ENCODE measurements at places on chromosomes 6 and 20.

DNA sequence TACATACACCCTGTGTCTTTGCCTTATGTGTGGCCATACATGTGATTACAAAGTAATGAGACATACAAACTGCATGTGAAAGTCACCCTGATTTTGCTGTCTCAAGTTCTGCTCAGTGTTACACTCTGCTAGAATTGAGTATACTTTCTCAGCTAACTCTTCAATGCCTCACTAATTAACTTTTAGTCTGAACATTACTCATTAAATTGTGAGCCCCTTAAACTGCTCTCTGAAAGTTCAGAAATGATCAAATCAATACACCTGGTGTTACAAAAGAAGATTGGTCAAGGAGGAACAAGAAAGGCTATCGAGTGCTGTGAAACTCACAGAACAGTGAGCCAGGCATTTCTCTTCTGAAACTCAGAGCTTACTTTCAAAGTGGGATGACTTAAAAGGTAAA, 71.3 kb downstream of the MKKS start:
- DNase-seq = no peak

DNA sequence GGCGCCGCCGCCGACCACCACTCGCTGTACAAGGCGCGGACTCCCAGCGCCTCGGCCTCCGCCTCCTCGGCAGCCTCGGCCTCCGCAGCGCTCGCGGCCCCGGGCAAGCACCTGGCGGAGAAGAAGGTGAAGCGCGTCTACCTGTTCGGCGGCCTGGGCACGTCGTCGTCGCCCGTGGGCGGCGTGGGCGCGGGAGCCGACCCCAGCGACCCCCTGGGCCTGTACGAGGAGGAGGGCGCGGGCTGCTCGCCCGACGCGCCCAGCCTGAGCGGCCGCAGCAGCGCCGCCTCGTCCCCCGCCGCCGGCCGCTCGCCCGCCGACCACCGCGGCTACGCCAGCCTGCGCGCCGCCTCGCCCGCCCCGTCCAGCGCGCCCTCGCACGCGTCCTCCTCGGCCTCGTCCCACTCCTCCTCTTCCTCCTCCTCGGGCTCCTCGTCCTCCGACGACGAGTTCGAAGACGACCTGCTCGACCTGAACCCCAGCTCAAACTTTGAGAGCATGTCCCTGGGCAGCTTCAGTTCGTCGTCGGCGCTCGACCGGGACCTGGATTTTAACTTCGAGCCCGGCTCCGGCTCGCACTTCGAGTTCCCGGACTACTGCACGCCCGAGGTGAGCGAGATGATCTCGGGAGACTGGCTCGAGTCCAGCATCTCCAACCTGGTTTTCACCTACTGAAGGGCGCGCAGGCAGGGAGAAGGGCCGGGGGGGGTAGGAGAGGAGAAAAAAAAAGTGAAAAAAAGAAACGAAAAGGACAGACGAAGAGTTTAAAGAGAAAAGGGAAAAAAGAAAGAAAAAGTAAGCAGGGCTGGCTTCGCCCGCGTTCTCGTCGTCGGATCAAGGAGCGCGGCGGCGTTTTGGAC, 2.0 kb downstream of the SOX4 start:
- DNase-seq = no peak

- no peak for DNase-seq
Measured at GRCh38 chr6:131400779-131401496, 172.1 kb upstream of the ARG1 start.

DNA sequence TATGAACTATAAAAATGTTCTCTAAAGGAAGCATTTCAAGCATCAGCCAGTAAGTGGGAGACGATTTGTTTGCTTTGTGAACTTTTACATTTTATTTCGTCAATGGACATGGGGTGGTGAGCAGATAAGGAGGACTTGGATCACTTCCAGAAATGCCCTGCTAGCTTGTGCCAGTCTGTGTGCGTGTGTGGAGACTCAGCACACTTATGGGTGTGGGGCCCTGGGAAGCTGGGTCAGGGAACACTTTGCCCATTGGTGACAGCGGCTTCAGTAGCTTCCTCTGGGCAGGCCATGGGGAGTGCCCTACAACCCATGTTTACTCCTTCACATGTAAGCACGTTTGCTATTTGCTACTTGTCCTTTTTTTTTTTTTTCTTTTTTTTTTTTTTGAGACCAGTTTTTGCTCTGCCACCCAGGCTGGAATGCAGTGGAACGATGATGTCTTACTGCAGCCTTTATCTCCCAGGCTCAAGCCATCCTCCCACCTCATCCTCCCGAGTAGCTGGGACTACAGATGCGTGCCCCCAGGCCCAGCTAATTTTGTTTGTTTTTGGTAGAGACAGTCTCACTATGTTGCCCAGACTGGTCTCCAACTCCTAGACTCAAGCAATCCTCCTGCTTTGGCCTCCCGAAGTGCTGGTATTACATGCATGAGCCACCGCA, 24.2 kb downstream of the PRDM1 start:
- DNase-seq = no peak

DNA sequence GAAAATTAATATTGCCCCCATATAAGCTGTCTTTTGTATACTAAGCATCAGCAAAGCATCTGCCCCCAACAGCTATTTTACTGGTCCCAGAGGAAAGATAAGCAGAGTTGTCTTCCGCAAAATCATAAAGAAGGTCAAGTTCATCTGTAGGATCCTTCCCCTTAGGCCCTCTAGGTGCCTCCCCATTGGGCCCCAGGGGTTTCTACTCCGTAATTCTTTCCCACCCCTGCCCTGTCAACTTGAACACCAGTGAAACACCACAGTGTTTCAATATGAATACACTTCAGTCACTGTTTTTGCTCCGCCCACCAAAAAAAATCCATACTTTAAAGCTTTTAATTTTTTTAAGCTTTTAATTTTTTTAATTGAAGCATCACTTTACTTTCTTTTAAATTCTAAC, 159.2 kb downstream of the ATXN1 start:
- no peak for DNase-seq

GRCh38 chr6:137927777-137928218, 60.7 kb downstream of the TNFAIP3 start:
- peak; percentile 20 for DNase-seq

DNA sequence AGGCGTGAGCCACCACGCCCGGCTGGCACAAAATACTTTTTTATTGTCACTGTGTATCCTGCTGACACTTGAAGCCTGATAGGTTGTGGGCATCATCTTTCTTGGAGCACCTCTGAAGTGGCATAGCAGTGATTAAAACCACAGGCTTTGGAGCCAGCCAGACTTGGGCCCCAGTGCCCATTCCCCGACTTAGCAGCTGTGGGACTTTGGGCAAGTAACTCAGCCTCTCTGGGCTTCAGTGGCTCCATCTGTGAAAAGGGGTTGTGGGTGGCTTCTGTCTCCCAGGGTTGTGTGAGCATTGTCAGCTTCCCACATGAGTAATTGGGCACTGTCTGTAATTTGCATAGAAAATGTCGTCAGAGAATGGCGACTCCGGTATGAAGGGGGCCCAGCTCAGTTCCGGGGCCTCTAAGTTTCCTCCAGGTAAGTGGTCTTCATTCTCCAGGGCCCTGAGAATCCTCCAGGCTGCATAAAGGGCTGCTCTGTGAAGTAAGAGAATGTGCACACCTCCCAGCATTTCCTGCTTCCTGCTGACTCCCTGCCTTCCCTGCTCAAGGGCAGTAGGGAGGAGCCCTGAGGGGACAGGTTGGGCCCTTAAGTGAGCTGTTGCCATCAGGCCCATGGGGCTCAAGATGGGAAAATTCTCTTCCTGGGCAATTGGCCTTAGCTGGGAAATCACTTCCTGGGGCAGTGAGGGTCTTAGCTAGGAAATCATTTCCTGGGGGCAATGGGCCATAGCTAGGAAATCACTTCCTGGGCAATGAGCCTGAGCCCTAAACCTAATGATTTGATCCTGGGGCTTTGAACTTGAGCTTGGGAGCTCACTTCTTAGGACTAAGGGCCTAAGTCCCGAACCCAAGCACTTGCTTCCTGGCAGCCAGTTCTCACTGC, 27.2 kb downstream of the ARHGAP40 start:
- DNase-seq = no peak

DNA sequence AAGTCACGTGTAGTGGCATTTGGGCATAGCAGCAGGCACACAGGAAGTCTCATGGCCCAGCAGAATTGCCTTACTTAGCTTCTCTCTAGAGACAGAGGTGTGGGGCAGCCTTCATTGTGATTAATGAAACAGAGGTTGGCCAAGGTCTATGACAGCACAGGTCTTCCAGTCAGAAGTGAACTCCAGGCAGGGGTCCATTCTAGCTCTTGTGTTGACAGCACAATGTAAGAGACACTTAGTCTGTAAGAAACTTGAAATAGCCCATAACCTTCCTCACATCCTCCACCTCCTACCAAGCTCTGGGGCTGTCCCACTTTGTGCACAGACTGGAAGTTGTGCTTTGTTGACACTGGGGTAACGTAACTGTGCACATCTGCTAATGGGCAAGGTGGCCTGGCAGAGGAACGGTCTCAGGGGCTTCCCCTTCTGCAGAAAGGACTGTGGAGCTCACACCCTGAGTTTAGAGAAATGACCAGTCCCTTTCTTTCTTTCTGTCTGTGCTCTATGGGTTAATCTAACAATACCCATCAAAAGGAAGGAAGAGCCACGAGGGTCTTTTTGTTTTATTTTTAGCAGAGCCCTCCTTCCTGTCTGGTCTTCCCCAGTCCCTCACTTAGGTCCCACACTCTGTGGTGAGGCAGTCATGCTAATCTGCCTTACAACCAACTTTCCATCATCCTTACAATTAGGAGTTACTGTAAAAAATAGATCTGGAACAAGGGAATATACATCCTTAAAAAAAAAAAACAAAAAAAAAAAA, 35.6 kb upstream of the TAGAP start:
- no peak for DNase-seq

- DNase-seq = no peak
Measured at GRCh38 chr6:56003616-56004015, 128.2 kb upstream of the BMP5 start.

DNA sequence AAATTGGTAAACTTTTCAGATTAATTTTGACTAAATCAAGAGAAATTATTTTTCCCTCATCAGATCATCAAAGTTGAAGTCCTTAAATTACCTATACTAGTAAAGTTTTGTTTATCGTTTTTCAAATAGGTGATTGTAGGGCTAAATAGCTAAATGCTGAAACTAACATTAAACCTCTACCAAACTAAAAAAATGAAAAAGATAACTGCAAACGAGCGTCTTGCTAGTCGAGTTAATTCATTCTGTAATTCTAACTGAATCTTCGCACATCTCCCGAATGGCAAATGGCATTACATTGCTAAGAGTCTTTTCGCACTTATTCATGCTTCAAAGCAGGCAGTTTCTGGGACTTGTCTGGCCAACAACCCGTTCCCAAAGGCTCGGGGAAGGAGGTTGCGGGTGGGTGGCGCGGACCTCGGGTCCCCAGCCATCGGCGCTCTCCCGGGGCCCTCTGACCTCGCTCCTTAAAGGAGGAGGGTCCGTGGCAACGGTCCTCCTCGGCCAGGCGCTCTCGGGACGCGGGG, 43.8 kb downstream of the POPDC3 start:
- DNase-seq = peak; percentile 22

- no peak for DNase-seq
Measured at GRCh38 chr6:128057541-128057940, 156.7 kb upstream of the THEMIS start.

DNA sequence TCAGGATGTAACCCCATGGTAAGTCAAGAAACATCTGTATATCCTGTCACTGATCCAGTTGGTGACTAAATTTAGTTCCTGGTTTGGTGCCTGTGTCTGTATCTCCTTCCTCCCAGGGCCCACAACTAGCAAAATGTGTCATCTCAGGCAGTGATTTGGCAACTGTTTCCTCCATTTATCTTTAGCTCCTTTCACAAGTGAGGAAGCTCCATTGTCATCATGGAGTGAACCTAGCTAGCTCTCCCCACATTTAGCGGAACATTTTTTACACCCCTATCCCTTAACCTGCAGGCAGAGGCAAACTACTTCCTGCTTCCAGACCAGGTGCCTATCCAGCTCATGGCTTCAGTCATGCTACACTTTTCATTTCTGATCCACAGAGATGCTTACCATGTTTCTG, 99.5 kb downstream of the IPCEF1 start:
- no peak for DNase-seq

DNA sequence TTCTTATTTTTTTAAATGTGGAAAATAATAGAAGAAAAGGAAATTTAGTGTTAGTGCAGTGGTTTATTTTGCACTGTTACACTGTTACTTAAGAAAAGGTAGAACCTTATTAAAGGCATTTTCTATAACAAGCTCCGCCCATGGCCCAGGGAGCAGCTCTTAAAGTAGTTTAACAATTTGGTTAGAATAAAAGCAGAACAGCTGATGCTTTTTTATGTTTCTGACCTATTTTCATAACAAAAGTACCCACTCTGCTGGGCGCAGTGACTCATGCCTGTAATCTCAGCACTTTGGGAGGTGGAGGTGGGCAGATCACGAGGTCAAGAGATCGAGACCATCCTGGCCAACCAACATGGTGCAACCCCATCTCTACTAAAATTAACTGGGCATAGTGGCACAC, 32.6 kb downstream of the DSTN start:
- DNase-seq = no peak

- no peak for DNase-seq
Measured at GRCh38 chr6:53264337-53264736, 84.4 kb downstream of the ELOVL5 start.

- DNase-seq = peak; percentile 11
Measured at GRCh38 chr20:31788578-31788977, 30.6 kb upstream of the MYLK2 start.

DNA sequence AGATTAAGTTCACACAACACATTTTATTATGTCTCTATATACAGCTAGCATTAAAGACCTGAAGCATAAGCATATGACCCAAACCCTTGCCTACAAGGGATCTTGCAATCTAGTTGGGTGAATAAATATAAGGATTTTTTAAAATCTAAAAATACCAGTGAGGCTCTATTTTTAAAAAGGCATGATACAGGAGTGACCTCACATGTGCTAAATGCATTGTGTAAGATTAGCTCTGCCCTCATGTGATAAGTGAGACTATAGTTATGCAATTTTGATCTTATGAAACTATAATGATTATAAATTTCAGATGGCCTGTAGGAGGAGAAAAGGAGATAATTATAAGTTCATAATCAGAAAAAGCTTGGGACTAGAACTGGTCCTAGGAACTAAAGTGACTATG, 451.0 kb upstream of the MAN1A1 start:
- DNase-seq = no peak

- peak; percentile 32 for DNase-seq
Measured at GRCh38 chr6:33008944-33009861, at the start of gene HLA-DOA. Gene HLA-DOA (minus strand): TSS chr6:33009591.

- peak; percentile 37 for DNase-seq
Measured at GRCh38 chr6:24524805-24525204, 30.0 kb downstream of the ALDH5A1 start.

DNA sequence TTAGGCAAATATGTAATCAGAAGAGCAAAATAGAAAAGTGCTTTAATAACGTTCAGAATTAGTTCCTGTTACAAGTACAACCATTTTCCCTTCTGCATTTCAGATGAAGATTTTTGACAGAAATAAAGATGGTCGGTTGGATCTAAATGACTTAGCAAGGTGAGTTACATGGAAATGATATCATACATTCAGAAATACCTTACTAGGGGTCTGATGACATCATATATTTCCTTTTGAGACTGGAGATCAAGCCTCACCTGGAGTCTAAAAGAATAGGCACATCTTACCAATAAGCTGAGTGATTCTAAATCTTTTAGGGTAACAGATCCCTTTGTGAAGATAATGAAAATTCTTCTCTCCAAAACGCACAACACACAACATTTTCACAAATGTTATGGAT, 29.8 kb downstream of the SCGN start:
- no peak for DNase-seq

- no peak for DNase-seq
Measured at GRCh38 chr20:13934992-13935894, 55.2 kb downstream of the SEL1L2 start.

- DNase-seq = no peak
Measured at GRCh38 chr20:46084805-46085178, 5.0 kb downstream of the NCOA5 start.

- DNase-seq = no peak
Measured at GRCh38 chr6:43622541-43622940, 6.5 kb downstream of the GTPBP2 start.

- no peak for DNase-seq
Measured at GRCh38 chr6:170456334-170456733, 96.8 kb downstream of the PSMB1 start.
